ENCODE measurements at places on chromosomes 5 and 9.

GRCh38 chr5:124790895-124791732 is 44.7 kb upstream of the ZNF608 start:
- peak; percentile 44 for DNase-seq

- peak; percentile 25 for DNase-seq
Measured at GRCh38 chr9:93288341-93288740, 104.4 kb downstream of the WNK2 start.

GRCh38 chr5:170760113-170760512 is 23.4 kb upstream of the GABRP start:
- DNase-seq, result no peak

DNA sequence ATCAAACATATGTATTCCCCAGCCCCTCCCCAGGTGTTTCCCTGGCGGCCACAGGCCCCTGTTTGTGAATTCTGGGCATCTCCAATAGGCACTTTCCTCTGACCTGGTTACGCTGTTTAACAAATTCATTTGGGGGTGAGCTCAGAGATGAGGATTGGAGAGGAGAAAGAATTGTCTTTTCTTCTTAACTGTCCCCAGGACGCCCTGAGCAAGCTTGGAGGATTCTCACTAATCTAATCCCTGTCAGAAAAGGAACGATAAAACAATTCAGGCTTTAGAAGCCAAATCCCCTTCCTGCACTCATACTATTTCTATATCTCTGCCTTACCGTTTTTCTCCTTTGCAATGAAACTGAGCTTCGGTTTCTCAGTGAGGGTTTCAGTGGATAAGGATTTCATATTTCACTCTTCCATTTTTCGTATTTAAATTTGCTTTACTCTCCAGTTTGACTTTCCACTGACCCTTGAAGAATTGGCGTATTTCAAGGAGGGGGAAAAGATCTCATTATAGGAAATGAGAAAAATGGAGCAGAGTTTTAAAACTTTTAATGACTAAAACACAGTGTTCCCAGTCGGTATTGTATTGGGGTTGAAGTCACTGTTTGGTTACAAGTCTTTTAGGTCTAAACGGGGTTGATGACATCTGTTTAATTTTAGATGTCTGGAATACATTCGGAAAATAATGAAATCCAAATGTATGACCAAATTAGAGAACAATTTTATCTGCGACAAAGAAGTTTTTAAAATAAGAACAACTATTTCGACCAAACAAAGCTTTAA is 180.1 kb downstream of the MACROH2A1 start:
- peak; percentile 6 for DNase-seq

GRCh38 chr5:128537221-128537999 is 635 bp downstream of the FBN2 start:
- DNase-seq, result peak; percentile 75

DNA sequence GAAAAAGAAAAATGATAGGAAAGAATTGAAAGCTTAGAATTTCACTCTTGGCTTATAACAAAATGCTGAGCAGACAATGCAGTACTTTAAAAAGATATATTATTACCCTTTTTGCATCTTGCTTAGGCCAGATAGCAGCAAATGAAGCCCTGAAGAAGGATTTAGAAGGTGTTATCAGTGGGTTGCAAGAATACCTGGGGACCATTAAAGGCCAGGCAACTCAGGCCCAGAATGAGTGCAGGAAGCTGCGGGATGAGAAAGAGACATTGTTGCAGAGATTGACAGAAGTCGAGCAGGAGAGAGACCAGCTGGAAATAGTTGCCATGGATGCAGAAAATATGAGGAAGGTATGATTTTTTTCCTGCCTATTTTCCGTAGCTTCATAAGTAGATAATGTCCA is 50.8 kb downstream of the CNTRL start:
- no peak for DNase-seq

DNA sequence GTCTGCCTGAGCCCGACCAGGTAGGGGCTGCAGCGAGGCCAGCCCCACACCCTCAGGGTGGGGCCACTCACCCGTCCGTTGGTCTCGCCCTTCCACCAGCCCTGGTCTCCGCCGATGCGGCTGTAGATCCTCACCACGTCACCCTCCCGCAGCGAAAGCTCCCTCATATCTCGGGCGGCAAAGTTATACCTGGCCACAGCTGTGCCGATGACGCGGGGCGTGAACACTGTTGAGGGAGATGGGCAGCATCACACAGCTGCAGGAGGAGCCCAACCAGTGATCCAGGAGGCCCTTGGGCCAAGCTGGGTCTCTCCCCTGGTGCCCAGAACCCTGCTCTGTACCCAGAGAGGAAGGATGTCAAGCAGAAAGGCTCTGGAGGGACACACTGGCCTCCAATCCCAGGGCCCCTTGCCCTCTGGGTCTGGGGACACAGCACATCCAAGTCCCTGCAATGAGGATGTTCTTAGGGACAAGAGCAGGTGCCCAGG is 30.3 kb upstream of the SARDH start:
- peak; percentile 23 for DNase-seq

- DNase-seq, result no peak
Measured at GRCh38 chr9:128150594-128151308, 1.5 kb downstream of the LCN2 start.

DNA sequence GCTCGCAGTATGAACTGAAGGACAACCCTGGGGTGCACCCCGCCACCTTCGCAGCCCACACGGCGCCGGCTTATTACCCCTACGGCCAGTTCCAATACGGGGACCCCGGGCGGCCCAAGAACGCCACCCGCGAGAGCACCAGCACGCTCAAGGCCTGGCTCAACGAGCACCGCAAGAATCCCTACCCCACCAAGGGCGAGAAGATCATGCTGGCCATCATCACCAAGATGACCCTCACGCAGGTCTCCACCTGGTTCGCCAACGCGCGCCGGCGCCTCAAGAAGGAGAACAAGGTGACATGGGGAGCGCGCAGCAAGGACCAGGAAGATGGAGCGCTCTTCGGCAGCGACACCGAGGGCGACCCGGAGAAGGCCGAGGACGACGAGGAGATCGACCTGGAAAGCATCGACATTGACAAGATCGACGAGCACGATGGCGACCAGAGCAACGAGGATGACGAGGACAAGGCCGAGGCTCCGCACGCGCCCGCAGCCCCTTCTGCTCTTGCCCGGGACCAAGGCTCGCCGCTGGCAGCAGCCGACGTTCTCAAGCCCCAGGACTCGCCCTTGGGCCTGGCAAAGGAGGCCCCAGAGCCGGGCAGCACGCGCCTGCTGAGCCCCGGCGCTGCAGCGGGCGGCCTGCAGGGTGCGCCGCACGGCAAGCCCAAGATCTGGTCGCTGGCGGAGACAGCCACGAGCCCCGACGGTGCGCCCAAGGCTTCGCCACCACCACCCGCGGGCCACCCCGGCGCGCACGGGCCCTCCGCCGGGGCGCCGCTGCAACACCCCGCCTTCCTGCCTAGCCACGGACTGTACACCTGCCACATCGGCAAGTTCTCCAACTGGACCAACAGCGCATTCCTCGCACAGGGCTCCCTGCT is 3.8 kb downstream of the IRX1 start:
- no peak for DNase-seq

DNA sequence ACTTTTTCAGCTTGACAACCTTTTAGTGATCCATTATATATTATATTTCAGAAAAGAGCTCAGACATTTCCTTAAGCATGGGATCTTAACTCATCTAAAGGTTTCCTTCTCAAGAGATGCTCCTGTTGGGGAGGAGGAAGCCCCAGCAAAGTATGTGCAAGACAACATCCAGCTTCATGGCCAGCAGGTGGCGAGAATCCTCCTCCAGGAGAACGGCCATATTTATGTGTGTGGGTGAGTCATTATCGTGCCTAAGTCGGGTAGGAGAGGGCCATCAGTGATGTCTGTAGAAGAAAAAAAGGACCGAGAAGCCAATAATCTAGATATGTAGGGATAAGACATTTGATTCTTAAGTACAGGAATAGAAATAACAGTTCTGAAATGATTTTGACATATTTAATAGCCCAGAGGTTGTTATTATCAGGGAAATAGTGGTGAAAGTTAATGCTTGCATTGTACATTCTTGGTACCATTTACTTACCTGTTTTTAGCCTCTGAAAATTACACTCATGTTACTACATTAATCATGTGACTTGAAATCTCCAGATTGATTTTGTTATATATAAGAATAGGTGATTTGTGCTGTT is 28.2 kb downstream of the MTRR start:
- DNase-seq, result no peak

GRCh38 chr9:2086971-2087370 is 71.8 kb downstream of the SMARCA2 start:
- no peak for DNase-seq

- no peak for DNase-seq
Measured at GRCh38 chr9:37921546-37922300, 17.8 kb upstream of the SLC25A51 start.

GRCh38 chr5:42879291-42879690 is 67.6 kb upstream of the SELENOP start:
- DNase-seq, result no peak

DNA sequence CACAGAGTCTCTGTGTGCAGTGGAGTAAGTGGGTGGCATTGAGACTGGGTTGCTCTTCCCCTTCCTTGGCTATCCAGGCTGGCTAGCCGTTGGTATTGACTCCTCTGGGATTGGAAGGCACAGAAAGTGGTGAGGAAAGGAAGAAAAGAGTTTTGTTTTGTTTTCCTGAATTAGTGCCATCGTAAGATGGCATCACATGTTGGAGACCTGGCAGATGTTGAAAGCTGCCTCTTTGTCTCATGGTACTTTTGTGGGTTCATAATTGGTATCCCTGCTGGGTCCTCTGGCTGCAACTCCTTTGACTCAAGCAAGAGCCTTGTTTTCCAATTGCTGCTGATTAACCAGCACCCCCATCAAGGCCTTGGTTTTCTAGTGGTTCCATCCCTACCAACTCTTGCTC is 293.8 kb downstream of the PDE4D start:
- no peak for DNase-seq

DNA sequence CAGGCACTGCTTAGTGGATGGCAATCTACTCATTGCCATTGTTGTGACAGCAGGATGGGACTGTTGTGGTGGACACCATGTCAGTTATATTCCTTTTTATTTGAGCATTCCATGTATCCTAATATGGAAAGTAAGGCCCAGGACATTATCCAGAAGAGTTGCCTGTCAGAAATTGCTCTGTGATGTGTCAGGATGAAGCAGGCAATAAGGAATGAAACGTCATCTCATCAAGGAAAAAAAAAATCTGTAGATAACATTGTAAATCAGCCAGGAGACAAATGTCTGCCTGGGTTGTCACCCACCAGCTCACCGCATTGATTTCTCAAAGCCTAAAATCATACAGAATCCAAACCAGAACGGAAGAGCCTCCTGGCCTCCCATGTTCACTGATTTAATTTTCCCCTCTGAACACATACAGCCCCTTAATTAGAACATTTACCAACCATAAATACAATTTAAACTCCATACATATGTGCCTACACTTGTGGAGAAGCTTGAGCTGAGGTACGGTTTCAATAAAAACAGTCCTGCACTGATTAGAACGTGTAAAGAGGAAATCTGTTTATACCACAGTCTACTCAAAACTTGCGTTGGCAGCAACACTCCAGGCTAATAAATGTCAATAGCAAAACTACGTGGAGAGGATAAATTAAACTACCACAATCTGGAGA is 73.9 kb downstream of the FOXD1 start:
- no peak for DNase-seq

GRCh38 chr9:104633976-104634520 is 16.0 kb upstream of the OR13C9 start:
- DNase-seq, result peak; percentile 17

- DNase-seq, result no peak
Measured at GRCh38 chr9:118991366-118992285, 377.6 kb downstream of the BRINP1 start.

- no peak for DNase-seq
Measured at GRCh38 chr5:61229416-61229815, 67.1 kb upstream of the SMIM15 start.

Data from D341Med (cell line).